ENCODE measurements at places on chromosomes 6 and 20.

GRCh38 chr6:98970469-98970868 is 22.7 kb upstream of the FBXL4 start:
- no peak for DNase-seq

GRCh38 chr6:170545405-170545804 is 7.7 kb downstream of the PSMB1 start:
- DNase-seq, result no peak

DNA sequence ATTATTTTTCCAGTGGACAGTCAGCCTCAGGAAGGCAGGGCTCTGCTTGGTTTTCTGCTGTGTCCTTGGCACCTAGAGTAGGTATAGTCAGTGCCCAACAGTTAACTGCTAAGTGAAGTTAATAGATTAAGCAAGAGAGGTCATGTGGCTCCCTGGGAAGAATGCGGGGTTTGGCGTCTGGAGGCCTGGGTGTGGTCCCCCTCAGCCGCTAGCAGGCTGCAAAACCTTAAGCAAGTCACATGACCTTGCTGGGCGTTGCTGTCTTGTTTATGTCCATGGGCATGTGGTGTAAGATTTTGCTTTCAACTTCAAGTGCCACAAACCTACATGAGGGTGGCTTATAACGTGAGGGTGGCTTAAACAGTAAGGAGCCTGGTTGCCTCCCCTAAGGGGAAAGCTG is 75.5 kb upstream of the SCP2D1 start:
- DNase-seq, result no peak

DNA sequence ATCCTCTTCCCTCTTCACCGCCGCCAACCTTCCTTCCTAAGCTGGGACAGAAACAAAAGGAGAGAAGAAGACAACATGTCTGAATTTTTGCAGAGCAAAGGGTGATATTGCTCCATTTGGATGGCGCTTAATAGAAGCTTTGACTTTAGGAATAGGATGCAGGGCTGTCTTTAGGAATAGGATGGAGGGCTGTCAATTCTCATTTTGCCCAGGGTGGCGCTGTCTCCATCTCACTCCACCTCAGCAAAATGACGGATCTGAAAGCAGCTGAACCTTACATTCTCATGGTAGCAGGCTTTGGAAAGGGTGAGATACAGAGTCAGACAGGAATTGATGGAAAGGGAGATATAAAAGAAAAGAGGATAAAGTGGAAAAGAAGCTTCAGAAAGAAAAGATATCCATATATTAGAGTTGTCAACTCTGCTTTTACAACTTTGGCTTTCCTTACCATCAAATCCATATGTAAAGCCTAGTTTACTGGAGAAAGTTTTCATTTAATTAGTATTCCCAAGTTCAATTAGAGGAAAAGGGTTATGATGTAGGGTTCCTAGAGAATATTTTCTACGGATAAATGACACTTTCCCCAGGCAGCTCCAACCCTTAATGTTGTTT is 2.4 kb downstream of the MTCL3 start:
- DNase-seq, result peak; percentile 27

DNA sequence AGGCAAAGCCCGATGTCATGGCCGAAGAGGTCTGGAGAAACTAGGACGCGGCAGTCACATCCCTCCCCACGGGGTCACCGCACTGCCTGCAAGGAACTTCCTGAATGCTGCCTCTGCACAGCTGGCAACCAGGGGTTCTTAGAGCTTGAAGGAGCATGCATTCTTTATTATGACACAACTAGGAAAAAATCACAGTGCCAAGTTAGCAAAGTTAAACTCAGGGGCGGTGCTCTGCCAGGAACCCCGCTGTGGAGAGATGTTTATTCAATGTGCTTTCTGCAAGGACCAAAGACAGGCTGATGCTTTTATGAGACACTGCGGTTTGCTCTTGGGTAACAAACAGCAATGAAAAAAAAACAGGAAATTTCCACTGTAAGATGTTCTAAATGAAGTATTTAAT is 287.3 kb upstream of the FOXQ1 start:
- DNase-seq, result no peak

DNA sequence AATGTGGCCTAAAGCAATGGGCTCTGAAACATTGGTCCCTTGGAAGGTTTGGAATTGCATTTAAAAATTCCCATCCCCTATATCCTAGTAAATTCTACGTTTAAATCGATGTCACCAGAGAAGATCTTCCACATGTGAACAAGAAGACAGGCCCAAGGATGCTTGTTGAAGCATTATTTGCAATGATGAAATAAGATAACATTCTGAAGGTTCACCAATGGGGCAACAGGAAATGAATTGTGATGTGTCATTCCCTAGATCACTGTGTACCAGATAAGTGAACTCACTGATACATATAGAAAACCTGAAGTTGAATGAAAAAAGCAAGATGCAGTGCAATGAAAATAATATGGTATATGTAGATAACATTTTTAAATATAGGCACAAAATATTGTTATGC is 464.3 kb upstream of the BTBD3 start:
- no peak for DNase-seq

GRCh38 chr6:38715016-38715689 is at the start of gene DNAH8:
Gene DNAH8 (plus strand): TSS chr6:38715311. CDS start chr6:38722810, 7,499 bp downstream.
- no peak for DNase-seq

DNA sequence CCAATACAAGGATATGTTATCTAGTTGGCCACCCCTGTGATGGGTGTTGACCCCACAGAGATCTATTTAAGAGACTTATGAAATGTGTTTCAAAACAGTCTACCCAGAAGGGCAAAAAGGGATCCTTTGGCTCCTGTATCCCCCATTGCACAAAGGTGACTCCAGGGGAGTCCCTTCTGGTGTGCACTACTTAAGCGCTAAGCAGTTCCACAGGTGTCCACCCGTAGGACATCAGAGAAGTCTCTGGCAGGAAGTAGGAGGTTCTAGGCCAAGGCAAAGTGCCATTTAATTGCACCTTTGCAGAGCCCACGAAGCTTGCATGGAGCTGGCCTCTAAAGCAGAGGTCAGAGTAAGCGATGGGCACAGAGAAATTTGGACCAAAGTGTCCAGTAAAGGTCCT is 147.7 kb downstream of the MRPL14 start:
- no peak for DNase-seq

DNA sequence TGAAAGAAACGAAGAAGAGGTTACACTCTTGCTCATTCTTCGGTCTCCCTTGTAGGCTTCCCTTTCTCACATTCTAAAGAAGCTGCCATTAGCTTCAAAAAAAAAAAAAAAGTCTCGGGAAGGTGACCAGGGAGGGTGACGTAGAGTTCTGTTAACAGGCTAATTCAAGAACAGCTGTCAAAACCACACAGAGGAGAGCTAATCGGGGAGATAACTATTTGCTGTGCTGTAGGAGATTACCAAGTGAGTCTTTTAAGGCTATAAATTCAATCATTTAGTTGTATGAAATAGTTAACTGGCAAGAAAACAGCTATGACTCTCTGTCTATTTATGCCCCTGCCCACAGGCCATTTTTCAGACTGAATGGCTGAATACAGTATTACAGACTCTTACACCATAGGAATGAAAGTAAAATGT is 256.8 kb downstream of the SYNE1 start:
- DNase-seq, result no peak

- no peak for DNase-seq
Observed at GRCh38 chr6:150410906-150411305, 42.1 kb downstream of the IYD start.

DNA sequence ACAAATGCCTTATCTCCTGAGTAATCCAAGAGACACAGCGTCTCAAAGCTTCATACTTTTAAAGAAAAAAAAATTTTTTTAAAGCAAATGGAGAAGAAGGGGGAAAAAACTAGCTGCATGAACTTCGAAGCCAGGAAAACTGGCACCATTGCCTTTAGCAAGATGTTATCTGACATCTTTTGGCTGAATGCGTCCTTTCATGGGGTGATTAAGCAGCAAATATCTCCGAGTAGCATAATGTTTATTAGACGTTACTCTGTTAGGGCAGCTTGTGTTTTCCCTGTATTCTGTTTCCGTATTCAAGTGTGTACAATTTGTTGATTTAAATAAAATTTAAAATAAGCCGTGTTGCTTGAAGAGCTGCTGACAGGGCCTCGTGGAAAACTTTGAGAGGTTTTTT is 76.5 kb upstream of the TSHZ2 start:
- no peak for DNase-seq

GRCh38 chr6:118223316-118223715 is 316.3 kb downstream of the SLC35F1 start:
- DNase-seq, result no peak

GRCh38 chr6:84804720-84805119 is 40.3 kb upstream of the TBX18 start:
- no peak for DNase-seq

GRCh38 chr6:62284725-62285124 is 1.3 kb downstream of the KHDRBS2 start:
- DNase-seq, result no peak

DNA sequence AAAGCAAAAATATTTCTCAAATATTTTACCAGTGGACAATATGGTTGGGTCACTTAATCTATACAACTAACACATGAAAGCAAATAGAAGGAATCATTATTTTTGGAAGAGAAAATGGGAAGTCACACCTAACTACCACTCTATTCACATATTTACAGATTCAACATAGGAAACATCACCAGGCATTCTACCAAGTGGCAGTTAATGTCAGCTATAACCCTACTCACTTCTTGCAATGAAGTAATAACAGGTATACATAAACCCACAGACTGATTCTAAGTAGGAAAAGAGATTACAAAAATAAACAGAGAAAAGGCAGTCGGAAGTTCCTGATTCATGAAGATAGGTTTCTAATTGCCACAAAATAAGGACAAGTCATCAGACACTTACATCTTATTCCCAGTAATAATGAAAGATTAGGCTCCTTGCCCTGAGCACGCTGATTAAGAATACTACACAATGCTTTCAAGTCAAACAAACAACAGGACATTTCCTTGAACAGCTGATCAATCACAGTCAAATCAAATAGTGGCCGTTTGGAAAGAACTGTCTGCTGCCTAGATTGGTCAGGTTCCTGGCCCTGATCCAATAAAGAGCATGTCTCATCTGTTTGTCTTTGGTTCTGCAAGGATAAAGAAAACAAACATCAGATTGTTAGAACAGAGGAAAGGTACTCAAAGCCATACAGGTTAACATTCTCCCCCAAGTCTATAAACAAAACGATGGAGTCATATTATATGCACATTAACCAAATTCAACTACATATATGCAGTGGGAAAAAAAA is 79.2 kb upstream of the PLN start:
- peak; percentile 81 for DNase-seq

GRCh38 chr6:136401749-136402148 is 112.1 kb upstream of the BCLAF1 start:
- no peak for DNase-seq

DNA sequence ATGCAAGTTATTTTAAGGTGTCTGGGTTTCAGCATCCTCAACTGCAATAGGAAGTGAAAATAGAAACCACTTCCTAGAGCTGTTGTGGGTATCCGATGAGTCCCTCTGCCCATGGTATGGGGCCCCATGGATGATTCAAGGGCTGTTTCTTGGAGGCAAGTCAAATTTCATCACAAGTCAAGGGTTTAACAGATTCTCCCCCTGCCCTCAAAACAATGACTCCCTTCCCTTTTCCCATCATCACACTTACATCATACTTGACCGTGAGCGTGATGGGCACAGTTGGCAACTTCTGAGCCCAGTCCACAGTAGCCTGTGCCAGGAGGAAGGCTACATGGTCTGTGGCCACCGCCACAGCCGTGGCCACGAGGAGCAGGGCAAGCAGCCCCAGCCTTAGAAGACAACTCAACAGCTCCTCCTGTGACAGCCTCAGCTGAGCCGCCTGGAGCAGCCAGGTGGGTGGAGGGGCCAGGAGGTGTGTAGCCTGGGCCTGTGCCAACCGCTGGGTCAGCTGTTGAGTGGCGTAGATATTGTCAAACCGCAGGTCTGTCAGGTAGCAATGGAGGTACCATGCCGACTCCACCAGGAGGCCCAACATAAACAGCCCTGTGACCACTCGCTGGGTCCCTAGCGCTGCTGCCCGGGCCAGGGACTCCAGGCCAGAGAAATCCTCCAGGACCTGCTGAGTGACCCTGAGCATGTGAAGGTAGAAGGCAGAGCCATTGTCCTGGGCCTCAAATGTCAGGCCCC is 5.2 kb downstream of the OCSTAMP start:
- DNase-seq, result no peak

- DNase-seq, result no peak
Observed at GRCh38 chr6:133393891-133394290, 152.7 kb downstream of the EYA4 start.

GRCh38 chr6:133743621-133744020 is 145.3 kb upstream of the TCF21 start:
- DNase-seq, result no peak

DNA sequence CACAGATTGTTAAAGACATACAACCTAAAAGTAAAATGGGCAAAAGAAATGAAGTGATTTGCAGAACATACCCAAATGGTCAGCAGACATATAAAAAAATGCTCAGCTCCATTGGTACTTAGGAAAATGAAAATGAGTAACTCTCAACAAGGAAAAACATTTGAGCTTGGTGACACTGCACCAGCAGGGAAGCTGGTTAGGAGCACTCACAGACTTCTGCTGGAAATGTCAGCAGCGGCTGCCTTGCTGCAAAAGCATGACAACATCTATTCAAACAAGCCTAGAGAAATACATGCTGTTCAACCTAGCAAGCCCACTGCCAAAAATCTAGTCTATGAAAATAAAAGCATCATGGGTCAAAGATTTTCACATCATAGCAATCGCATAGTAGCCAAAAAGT is 99.0 kb upstream of the FOXQ1 start:
- no peak for DNase-seq

- no peak for DNase-seq
Observed at GRCh38 chr20:38217791-38218565, 42.6 kb downstream of the KIAA1755 start.

DNA sequence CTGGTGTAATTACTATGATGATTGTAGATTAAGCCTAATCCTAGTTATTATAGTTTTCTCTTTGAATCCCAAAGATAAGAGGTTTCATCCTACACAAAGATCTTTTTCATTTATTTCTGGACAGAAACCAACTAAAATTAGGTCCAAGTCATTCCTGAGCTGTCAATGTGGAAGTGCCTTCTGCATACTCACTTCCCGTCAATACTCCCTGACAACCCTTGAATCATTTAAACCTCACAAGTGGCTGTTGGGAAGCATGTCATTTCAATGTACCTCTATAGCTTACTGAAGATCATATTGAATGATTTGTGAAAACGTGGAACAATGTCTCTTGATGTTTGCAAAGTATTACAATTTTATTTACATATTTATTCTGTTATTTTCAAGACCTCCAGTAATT is 274.1 kb downstream of the HACE1 start:
- DNase-seq, result no peak

- no peak for DNase-seq
Observed at GRCh38 chr6:154058963-154059680, 20.1 kb downstream of the OPRM1 start.

DNA sequence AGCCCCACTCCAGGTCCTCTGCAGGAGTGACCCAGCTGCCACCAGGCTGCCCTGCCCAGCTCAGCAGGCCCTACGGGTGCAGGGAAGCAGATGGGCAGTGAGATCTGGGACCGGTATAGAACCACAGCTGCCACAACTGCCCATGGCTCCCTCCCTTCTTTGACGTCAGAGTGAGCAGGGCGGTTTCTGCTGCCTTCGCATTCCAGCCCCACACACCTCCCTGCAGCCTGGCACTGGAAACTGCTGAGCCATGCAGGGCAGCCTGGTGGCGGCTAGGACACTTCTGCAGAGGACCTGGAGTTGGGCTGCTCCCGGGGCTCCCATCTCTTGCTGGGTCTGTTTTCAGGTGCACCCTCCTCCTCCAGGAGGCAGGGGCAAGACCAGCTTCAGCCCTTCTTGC is 101.6 kb upstream of the CD93 start:
- no peak for DNase-seq
